ENCODE measurements at places on chromosomes 2 and 18.
A peak's percentile ranks its signal among the peaks of the same experiment; 100 is the strongest.

DNA sequence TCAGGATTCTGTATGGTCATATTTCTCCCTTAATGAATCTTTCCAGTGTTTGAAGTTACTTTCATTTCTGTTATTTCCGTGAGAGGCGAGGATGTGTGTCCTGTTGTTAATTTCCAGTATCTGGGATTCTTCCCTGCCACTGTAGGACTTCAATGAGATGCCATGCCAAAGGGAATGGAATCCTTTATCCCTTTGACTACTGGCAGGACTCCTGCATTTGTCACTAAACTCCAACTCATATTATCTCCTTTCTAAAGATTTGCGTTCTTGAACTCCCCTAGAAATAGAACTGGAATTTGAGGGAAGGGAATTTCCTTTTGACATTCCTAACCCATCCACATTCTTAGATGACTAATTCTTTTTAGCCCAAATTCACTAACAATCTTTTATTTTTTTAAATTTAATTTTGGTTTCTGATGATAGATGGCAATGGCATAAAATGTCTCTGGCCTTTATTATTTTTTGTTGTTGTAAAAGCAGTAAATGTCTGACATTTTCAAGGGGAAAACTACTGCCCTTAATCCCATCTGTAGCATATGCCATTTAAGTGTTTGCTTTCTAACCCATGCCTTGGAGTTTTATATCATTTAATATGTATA lies 87.8 kb upstream of the EML6 start:
- peak; percentile 62 for DNase-seq

DNA sequence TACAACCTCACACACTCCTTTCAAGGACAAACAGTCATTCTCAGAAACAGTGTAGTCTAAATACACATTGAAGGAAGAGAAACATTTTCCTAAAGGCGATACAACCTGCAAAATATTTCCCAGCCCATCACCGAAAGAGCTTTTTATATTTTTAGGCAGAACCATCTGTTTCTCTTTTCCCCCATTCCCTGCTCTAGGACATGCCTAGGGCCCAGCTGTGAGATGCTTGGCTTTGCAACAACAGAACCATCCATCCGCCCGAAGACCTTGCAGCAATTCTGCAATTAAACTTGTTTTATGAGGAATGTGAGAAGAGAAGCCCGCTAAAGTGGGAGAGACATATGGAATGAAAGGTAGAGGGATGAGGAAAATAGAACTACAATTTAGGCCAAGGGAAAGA lies 105.6 kb upstream of the RFX8 start:
- DNase-seq, result no peak

- DNase-seq, result no peak
These were observed 821 bp upstream of the CHRNG start for GRCh38 chr2:232538671-232539070.

DNA sequence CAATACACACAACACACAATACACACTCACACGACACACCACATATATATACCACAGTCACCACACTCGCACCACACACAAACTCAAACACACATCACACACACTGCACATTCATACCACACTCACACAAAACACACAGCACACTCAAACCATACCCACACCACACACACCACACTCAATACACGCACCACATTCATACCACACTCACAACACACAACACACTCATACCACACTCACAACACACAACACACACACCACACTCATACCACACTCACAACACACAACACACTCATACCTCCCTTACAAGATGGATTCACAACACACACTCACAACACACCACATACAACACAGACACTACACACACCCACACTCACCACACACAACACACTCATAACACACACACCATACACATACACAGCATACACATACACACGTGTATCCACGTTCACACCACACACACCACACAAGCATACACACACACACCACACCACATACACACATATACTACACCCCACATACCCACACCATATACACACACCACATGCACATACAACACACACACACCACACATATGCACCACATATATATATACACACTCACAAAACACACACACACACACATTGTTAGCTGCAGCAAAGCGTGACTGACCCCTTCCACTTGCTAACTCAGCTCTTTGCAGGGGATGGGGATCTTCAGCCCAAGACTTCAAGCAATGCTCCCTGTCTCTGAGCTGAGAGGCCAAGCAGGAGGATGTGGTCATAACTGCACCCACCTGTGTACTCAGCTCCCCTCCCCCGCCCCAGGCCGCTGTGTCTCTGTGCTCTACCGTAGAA lies 59.0 kb downstream of the SDC1 start:
- DNase-seq, result no peak

GRCh38 chr18:39380186-39380725 lies 1814.7 kb upstream of the CELF4 start:
- DNase-seq, result no peak

Data from fibroblast of pulmonary artery (primary cell).